Activated CD4-positive, alpha-beta memory T cell treated with anti-CD3 and anti-CD28 coated beads for 36 hours (primary cell): ENCODE measurements at places on chromosomes 12 and 14. TPM values are rescaled to one million over a fixed set of nuclear protein-coding genes. Genes with fewer than 3 reads are reported as not detected.

DNA sequence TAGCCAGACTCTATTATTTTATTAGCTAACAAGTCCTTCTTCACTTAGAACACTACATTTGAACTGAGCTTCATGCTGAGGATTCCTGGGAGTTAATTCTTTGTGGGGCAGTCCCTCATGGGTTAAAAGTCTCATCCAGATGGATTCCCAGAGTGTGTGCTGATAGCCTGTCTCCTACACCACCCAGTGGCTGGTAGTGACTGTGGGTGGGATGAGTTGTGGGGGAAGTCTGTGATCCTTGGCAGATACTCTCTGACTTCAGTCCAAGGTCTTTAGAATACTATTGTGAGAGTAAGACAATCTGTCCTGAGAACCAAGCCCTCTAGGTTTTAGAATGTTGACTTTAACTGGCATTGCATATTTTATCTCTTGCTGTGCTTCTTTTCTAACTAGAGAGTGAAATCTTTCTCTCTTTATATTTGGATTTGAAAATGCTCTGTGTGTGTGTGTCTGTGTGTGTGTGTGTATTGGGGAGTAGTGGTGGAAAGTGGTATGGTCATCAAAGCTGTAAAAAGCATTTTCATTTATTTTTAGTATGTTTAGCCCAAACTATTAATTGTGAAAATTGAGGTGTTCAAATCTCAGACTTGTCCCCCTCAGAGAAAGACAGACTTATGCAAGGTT, 37.3 kb downstream of the AKAP6 start:
- DNase-seq = no peak

DTX1 gene
- total RNA-seq = 11.0 TPM

- DNase-seq = no peak
These were observed 727.3 kb downstream of the NRXN3 start for GRCh38 chr14:78897443-78897842.

SLC5A8 gene
- total RNA-seq = not detected

GRCh38 chr12:53543539-53543938, 36.3 kb upstream of the NPFF start:
- DNase-seq = peak; percentile 73

SLC25A47 gene
- not detected for total RNA-seq

DNA sequence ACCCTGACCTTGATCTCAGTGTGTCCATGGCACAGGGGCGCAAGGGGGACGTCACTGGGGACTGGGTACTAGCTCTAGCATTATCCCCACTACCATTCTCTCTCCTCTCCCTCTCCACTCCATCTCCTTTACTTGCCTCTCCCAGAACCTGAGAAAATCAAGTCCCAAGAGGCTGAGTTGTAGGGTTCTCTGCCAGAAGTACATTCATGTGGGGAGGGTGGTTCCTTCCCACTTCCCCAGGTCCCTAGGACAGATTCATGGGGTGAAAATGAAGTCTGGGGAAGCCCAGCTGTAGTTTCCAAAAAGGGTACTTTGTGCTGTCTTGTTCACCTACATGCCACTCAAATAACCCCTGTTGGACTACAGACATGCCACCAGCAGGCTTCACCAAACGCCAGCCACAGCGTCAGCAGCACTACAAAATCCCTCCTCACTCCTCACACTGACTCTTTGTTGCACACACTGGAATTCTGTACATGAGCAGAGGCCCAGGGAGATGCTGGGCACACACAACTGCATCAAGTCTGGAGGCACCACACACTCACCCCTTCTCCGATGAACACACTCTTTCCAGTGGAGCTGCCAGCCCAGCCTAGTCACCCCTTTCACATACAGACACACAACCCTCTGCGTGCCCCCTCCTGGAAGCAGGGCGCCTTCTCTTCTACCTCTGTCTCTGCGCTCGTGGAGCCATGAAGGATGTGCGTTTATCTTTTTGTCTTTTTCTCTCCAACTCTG, 6.9 kb downstream of the RARG start:
- no peak for DNase-seq
